Eye (tissue), 1 donor: ENCODE measurements at places on chromosomes 13 and 19.

GRCh38 chr19:50003810-50004419 lies 21.3 kb downstream of the VRK3 start:
- no peak for DNase-seq

DNA sequence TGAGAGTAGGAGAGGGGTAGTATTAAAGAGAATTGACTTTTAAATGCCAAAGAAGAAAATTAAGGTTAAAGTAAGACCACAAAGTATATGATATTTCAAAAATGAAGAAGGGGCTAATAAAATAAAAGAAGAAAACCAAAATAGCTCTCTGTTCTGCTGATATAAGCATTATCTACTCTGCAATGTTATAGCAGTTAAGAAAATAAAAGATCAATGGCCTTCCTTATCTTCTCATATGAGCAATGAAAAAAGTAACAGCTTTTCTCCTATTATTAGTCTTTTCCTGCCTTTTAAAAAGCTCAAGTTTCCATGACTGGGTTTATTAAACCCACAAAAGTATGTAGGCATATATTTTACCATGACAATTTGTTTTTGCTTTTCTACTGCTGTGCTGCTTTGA lies 126.4 kb downstream of the TBC1D4 start:
- DNase-seq, result no peak

DNA sequence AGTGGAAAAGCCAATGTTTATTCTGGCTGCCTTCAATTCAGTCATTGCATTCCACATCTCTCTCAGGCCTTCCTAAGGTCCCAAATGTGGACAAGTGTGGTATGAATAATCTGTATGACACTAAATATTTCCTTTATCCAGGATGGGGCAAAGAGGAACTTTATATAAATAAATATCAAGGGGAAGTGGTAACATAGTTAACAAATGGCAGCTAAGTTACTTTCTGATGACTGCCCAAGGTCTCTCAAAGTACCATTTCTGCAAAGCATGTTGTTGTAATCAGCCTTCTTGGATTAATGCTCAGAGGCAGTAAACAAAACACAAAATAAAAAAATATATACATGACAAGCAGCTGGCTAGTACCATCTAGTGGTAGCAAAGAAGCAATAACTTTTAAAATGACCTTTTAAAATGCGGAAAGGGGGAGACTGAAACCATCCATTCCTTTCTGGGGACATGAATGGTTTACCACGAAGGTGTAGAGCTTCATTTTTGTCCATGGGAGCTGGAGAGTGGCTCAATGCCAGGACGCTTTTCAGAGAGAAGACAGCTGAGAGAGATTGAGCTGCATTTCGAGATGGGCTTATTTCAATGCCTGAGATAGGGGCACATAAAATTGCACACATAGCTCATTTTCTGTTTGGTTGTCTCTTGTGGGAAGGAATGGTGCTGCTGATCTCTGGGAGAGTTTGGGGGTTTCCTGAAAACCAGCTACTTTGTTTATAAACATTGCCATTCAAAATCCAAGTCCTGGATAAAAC lies 259.2 kb downstream of the RFC3 start:
- peak; percentile 43 for DNase-seq

- DNase-seq, result peak; percentile 44
Measured at GRCh38 chr13:29597706-29598105, 2.2 kb upstream of the SLC7A1 start.

- peak; percentile 15 for DNase-seq
Measured at GRCh38 chr19:8335343-8336071, 7.6 kb downstream of the KANK3 start.

- DNase-seq, result no peak
Measured at GRCh38 chr13:81493144-81493543, 1152.2 kb upstream of the SPRY2 start.

DNA sequence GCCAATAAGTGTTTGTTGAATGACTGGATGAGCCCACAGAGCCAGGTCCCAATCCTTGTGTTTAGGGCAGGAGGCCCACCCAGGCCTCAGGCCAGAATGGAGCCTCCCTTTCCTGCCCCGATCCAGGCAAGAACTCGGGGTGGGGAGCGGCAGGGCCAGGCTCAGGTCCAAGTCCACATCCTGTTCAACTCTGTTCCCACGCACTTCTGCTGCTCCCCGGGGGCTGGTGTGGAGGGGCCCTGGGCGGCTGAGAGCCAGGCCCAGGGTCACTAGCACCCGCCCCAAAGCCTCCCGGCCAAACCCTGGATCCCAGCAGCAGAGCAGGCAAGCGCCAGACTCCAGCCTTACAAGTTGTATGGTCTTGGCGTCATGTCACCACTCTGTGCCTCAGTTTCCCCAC lies 8.0 kb downstream of the ANGPTL8 start:
- DNase-seq, result no peak

- DNase-seq, result no peak
Measured at GRCh38 chr13:38398711-38399493, 49.3 kb downstream of the UFM1 start.

DNA sequence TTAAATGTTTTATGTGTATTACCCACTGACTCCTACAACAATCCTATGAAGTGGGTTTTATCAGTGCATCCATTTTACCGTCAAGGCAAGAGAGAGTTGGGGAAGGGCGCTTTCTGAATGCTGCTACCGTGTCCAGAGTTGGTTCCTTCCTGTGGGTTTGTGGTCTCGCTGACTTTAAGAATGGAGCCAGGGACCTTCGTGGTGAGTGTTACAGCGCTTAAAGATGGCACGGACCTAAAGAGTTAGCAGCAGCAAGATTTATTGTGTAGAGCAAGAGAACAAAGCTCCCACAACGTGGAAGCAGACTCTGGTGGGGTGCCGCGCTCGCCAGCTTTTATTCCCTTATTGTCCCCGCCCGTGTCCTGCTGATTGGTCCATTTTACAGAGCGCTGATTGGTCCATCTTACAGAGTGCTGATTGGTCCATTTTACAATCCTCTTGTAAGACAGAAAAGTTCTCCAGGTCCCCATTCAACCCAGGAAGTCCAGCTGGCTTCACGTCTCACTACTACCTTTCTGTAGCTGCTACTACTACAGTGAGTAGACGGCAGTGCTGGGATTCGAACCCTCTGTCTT lies 6.1 kb downstream of the OSCAR start:
- DNase-seq, result no peak

DNA sequence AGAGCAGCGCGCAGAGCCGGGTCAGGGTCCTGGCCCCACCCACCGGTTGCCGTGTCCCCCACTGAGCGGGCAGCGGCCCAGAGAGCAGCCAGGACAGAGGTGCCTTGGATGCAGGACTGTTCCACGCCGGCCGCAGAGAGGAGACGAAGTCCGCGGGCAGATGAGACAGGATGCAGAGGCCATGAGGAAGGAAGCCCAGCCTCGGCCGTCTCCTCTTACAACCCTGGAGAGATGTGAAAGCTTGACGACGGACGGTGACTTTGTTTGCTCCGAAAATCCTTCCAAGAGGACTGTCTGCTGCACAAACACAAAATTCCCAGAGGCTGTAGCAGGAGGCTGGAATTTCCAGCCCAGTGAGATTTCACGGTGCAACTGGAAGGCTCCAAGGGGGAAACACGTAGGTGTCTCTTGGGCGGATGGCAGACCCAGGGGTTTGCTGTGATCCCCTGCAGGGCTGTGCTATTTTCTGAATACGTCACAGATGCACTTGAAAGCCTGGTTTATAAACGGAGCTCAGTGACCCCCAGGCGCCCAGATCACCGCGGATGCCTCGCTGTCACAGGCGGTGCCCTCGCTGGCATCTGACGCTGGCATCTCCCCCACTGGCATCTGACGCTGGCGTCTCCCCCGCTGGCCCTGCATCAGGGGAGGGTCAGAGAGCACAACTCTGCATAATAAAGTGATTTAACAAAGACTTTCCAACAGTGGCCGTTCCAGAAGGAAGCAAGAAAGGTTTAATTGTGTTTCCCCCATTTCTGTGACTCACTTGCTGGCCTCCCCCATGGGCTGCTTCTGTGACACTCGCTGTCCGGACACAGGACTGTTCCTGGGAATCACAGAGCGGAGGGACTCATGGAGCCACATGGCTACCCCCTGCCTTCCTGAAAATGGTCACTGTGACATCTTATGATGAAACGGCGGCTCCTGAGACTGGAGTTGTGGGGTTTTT lies 62.0 kb upstream of the C13orf46 start:
- peak; percentile 67 for DNase-seq

DNA sequence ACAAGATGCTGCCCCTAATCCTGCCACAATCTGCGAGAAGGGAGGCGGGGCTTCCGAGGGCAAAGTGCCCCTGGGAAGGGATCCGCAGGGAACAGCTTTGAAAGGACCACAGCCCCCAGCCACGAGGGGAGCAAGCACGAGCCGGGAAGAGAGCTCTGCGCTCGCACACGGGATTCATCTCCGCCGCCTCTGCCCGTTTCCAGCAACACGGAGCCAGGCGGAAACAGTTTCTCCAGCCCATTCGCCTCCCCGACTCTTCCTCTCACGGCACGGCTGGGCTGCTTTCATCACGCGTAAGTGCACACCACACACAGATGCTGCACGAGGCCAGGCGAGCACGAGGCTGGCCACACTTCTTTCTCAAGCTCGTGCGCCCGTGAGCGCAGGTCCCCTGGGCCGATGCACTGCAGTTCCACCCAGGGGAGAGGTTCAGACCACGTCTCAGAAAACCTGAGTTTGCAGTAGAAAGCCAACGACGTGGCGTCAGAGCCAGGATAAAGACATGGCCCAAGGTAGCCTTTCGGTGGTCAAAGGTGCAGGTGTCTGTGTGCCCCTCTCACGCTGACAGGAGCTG lies 33.6 kb downstream of the NAXD start:
- DNase-seq, result peak; percentile 54

- DNase-seq, result no peak
Measured at GRCh38 chr19:4979211-4979807, 10.4 kb downstream of the KDM4B start.

GRCh38 chr19:2567580-2567979 lies 91.7 kb downstream of the GADD45B start:
- DNase-seq, result no peak

DNA sequence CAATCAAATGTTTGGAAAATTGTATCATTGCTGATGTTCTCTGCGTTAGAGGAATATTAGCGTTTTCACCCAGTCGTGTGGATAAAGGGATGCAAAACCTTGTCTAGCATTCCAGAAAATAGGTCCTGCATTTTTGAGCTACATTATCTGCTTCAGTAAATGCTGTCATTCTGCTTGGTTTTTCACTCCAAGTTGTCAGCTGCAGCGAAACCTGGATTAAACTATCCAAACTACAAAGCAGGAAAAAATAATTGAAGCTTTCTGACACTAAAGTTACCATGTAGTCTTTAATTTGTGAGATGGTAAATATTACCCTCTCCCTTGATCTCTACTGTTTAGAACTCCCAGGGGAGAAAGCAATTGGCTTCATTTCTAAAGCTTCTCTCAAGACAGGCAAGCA lies 1795.5 kb upstream of the PRR20A start:
- peak; percentile 57 for DNase-seq

DNA sequence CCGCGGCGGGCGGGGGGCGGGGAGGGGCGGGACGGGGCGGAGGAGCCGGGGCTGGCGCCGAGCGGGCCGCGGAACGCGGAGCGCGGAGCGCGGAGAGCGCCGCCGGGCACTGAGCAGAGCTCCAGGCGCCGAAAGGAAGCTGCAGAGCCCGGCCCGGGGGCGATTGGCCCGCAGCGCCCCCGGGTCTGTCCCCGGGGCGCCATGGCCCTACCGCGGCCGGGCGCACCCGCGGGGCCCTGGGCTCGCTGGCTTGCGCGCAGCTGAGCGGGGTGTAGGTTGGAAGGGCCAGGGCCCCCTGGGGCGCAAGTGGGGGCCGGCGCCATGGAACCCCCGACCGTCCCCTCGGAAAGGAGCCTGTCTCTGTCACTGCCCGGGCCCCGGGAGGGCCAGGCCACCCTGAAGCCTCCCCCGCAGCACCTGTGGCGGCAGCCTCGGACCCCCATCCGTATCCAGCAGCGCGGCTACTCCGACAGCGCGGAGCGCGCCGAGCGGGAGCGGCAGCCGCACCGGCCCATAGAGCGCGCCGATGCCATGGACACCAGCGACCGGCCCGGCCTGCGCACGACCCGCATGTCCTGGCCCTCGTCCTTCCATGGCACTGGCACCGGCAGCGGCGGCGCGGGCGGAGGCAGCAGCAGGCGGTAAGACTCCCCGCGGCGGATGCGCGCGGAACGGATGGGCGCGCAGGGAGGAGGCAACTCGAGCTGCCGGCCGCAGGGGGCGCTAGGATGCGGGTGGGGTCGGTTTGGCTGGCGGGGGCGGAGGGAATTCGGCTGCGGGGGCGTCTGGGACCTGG lies at the start of gene PDE4A:
Gene PDE4A, plus strand, starts transcription at position 95 of the 796 bp plus-strand sequence. Its CDS starts 227 bp downstream, at position 322.
- peak; percentile 47 for DNase-seq

DNA sequence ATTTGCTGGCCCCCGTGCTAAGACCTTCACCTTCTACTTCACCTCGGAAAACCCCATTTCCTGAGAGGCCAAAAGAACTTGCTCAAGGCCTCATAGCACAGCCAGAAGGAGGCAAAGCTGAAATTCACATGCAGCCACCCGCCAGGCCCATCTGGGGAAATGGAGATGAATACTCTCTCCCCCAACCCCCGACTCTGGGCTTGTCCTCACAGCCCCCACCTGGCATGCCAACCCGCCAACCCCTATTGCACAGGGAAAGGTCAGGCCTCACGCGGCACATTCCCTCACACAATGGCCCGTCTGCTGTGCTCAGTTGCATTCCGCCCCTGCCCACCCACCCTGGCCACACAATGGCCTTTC lies 3.2 kb downstream of the PRX start:
- no peak for DNase-seq

DNA sequence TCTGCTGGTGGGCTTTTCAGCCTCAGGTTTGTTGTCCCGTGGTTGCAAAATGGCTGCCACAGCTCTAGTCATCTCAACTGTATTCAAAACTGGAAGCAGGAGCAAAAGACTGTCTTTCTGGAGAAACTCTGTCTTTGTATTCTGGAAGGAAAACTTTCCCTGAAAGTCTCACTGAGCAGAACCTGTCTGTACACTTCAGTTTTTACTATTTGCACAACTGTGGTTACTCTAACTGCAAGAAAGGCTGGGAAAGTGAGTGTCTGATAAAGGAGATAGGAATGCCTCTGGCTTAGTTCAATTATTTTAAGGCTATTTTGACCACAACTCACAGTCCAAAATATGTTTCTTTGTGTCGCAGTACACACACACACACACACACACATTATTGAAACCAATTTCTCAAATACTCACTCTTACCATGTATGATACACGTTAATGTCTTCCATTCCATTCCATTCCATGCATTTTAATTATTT lies 49.7 kb upstream of the EHD2 start:
- DNase-seq, result no peak

- DNase-seq, result peak; percentile 90
Measured at GRCh38 chr19:14472202-14472938, 2.8 kb downstream of the PTGER1 start.

DNA sequence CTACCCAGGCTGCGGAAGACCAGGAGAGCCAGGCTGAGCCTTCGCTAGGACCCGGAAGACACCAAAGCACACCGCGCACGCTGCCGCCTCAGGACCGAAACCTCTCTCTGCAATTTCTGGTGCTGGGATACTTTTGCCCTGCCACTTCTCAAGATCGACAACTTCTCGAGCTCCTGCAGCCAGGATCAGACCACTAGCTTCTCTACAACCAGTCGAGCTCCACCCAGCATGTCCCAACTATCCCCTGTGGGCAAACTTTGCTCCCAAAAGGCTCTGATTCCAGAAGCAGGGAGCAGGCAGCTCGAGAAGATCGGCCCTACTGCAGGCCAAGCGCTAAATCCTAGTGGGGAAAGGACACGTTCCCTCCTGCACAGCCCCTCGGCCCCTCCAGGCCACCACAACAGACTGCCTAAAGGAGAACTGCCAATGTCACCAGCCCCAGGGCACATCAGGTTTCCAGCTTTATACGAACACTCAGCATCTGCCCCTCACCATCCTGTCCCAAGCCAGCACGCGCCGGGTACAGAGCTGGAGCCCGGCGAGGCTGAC lies 979 bp downstream of the AKAP8 start:
- DNase-seq, result peak; percentile 69

GRCh38 chr19:31255174-31255799 lies 93.9 kb downstream of the TSHZ3 start:
- peak; percentile 22 for DNase-seq

- no peak for DNase-seq
Measured at GRCh38 chr13:27461940-27462584, 11.7 kb upstream of the MTIF3 start.
